ENCODE measurements at places on chromosomes 3 and 15. TPM values are rescaled to one million over a fixed set of nuclear protein-coding genes. Genes with fewer than 3 reads are reported as not detected.

- DNase-seq = no peak
Measured at GRCh38 chr15:84112025-84112424, 123.5 kb upstream of the GOLGA6L4 start.

GRCh38 chr15:65773386-65774111, 18.5 kb downstream of the DENND4A start:
- no peak for DNase-seq

DNA sequence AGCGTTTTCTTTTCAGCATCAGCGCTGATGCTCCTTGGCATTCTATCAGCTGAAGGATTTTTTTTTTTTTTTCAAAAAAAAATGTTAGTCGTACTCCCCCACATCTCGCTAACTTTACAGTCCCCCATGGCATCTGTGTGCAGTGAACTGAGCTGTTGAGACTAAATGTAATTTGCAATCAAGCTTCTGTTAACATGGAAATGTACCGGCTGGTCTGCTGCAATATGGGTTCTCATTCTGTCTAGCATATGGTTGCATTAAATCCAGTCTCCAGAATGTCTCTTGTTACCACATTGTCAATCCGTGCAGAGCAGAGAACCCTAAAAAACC, 32.2 kb upstream of the TPRG1 start:
- DNase-seq = no peak

GRCh38 chr3:114089675-114090074, 33.1 kb downstream of the QTRT2 start:
- no peak for DNase-seq

DNA sequence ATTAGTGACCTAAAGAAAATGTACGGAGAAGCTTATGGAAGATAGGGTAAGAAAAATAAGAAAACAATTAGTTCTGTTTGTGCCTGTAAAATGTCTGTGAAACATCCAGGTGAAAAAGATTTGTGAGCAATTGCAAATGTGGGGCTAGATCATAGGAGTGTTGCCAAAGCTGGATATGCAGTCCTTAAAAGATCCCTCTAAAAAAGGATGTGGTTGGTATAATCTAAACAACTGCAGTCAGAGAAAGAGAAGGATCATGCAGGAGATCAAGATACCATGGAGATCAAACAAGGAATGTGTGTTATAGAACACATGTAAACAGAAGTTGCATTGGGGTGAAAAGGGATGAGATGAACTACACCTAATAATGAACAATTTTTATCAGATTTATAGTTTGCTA, 116.8 kb downstream of the ALCAM start:
- DNase-seq = no peak

DNA sequence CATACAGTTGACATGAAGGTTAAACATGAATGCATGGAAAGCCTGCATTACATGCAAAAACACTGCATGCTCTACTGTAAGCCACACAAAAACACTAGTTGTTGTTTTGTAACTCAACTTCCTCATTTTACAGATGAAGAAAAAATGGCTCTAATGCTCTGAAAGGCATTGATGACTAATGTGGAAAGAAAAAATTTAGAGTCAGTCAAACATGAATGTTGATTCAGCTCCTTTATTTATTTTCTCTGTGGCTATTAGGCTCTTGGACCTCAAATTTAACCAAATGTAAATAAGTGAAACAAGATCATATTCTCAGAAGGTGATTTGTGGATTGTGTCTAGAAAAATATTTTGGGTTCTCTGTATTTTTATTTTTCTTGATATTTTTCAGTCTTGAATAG, 336.7 kb upstream of the ZNF717 start:
- no peak for DNase-seq

GRCh38 chr15:57667171-57667849, 39.2 kb upstream of the POLR2M start:
- no peak for DNase-seq

DNA sequence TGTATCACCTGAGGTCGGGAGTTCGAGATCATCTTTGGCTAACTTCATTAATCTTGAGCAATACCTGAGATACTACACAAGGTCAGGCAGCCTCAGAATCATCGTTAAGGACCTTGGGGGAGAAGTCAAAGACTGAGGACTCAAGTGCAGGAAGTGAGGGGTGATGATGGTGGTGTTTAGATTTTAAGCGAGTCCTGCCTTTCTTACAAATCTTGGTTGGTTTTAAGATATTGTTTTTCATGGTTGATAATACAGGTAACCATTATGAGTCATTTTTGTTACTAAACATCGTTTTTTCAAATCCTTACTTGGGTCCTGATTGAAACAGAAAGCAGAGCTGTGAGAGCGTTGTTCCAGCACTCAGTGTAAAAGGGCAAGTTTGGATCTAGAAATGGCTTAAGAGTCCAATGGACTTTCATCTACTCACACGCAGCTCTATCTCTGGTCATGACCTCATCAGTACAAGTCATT, 4.1 kb downstream of the RASGRP1 start:
- no peak for DNase-seq

FBN1 gene
- 0.52 TPM for total RNA-seq

MUSTN1 gene
- 0.51 TPM for total RNA-seq

PPM1L gene
- total RNA-seq = 2.1 TPM

All from activated naive CD4-positive, alpha-beta T cell treated with anti-CD3 and anti-CD28 coated beads, Interleukin-2, amount 50 U/mL, for 72 hours (primary cell).